ENCODE measurements at places on chromosomes 12 and 14.
A peak's percentile ranks its signal among the peaks of the same experiment; 100 is the strongest.

GRCh38 chr12:124592050-124592449, 24.6 kb upstream of the NCOR2 start:
- no peak for DNase-seq

DNA sequence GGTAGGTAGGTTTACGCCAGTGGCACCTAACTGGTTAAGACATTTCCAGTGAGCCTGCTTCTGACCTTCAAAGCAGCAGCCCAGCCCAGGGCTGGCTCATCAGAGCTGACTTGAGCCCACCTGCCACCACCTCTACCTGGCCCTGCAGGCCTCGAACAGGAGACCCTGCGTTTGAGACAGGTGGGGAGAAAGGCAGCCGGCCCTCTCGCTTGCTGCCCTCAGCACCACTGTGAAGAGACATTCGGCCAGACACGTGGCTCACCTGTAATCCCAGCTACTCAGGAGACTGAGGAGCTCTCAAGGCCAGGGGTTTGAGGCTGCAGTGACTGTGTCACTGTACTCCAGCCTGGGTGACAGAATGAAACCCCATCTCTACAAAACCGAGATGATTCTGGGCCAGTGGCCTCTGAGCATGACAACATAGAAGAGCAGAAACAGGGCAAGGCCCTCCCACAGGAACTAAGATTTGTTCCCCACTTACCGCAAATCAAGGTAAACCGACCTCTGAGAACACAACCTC, 74.2 kb downstream of the TESC start:
- DNase-seq, result no peak

DNA sequence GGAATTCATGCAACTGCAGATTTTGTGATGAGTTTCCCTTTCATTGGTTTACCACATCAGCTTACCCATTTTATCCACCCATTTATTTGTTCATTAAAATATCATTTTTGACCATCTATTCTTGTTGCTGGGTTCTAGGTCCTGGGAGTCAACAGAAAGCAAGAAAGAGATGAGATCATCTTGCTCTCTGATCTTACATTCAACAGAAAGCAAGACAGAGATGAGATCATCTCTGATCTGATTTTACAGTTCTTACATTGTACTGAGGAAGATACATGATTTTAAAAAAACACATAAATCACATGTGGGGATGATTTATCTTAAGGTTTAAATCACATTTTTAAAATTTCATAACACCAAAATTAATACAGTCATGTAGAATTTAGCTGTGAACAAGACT, 2.3 kb downstream of the TAS2R46 start:
- DNase-seq, result no peak

DNA sequence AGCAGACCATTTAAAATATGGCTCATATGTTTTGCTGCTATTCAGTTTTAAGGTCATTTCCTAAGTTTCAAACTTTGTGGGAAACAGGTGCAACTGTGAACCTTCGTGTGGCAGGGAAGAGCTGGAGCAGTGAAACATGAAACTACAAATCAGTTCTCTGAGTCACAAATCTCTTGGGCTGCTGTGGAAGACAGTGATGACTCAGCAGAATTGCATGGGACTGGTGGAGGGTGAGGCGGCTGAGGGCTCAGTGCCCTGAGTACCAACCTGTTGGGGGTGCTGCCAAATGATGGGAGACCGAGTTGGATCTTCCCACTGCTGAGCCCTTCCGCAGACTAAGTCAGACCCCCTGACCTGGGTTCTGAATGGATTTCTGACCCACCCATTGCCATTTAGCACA, 8.4 kb upstream of the CALM1 start:
- peak; percentile 56 for DNase-seq

DNA sequence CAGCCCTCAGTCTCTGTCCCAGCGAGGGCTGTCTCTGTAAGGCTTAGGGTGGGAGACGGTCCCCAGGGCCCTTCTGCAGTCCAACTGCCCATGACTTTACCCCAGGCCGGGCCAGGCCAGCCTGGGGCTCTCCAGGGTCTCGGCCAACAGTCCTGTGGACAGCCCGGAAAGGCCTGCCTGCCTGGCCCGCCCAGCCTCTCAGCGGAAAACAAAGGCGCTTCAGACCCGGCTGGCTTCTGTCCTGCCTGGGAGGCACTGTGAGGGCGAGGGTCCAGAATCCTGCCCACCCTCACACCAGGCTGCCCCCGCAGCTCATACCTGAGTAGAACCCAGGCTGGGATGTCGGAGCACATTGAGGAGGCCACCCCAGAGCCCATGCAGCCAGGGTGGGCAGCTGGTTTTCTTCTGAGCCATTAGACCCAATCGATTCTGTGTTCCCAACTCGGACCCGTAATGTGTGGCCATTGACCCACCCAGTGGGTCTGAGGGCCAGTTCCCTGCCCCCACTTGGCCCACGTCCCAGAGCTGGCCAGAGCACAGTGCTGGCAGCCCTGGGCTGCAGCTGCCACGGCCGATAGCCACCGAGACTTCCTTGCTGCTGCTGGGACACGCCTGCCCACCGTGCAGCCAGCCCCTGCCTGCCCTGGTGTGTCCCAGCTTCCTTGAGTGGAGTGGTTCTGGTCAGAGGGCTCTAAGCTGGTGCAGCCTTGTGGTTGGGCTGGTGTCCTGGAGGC, 1.6 kb downstream of the CRIP2 start:
- DNase-seq, result no peak

GRCh38 chr14:31257244-31257553, 49.6 kb upstream of the HECTD1 start:
- DNase-seq, result no peak

DNA sequence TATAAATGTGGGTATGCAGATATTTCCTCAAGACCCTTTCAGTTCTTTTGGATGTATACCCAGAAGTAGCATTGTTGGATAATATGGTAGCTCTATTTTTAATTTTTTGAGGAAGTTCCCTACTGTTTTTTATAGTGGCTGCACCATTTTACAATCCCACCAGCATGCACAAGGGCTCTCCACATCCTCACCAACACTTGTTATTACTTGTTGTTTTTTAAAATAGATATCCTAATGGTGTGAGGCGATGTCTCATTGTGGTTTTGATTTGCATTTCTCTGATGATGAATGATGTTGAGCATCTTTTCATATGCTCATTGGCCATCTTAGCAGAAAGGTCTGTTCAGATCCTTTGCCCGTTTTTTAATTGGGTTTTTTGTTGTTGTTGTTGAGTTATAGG, 47.1 kb downstream of the DIP2B start:
- DNase-seq, result no peak

DNA sequence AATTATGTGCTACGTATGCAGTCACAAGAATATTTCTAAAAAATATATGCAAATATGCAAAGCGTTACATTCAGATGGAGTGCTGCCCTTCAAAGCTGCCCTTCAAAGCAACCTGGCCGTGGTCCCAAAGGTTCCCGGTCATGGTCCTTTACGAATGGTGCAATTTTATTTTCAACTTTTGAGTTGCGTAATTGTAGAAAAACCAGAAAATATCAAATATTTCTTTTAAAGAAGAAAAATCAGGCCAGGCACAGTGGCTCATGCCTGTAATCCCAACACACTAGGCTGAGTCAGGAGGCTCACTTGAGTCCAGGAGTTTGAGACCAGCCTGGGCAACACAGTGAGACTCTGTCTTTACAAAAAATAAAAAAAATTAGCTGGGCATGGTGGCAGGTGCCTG, 21.4 kb downstream of the CLSTN3 start:
- no peak for DNase-seq

DNA sequence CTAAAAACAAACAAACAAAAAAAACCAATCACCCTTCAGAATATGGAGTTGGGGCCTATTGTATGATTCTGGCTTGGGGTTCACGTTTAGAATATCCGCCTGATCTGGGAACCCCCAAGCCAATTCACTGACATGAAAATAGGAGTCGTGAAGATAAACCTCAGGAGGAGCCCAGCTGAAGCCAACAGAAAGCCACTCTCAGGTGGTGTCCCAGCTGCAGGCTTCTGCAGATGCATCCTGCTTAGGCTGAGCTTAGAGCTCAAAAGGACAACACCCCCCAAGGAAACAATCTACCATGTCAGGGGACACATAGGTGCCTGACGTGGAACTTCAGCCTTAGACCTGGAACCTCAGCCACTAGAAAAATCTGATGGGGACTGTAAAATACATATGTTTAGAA, 51.9 kb downstream of the SYNE3 start:
- DNase-seq, result no peak

- peak; percentile 23 for DNase-seq
Measured at GRCh38 chr12:117685110-117685926, 283.5 kb downstream of the KSR2 start.

DNA sequence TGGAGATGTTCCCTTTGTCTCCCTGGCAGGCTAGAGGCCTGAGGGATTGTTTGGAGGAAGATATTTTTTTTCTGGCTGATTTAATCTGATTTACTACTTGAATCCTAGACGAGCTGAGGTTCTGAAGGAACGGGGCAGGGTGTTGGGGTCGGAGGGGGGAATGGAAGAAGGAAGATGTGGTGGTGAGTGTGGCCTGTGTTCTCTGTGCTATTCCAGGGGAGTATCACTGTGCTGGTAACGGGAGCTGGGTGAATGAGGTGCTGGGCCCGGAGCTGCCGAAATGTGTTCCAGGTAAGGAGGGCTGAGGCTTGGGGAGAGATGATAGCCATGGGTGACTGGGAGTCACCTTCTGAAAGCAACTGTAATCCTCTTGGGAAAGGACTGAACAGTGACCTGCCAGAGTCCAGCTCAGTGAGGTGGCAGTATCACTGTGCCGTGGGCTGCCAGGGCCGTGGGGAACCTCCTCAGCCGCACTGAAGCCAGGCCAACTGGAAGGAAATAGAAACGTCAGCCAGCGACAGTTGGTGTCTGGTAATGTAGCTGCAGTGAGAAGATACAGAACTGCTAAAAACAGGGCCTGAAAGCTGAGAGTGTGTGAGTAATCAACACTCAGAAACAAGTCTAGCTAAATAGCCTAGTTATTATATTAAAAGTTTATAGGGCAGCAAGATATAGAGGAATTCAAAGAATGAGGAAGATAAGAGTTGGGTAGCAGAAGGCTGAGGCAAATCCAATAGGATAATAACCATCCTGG, 7.9 kb downstream of the C1S start:
- DNase-seq, result no peak

DNA sequence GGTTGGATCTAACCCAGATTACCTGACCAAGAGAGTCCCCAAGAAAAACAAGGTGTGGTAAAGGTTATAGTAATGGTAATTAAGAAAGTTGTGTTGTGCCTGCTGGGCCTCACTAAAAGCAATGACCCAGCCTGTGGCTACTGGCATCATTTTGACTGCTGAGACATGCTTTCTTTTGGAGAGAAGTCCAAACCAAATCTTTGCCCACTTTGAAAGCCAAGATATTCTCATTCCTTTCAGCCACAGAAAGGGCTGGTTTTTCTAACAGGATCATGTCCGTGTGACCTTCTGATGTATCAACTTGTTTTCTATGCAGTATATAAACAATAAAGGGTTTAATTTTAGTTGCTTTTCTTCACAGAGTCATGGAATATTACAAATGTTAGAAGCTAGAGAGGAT, 388.6 kb downstream of the RAD51B start:
- no peak for DNase-seq

- DNase-seq, result peak; percentile 75
Measured at GRCh38 chr14:100446572-100446971, 123.4 kb downstream of the SLC25A47 start.

- no peak for DNase-seq
Measured at GRCh38 chr14:87971010-87971409, 22.0 kb downstream of the GALC start.

- peak; percentile 34 for DNase-seq
Measured at GRCh38 chr12:93243689-93244513, 133.8 kb upstream of the NUDT4 start.

- DNase-seq, result no peak
Measured at GRCh38 chr14:34362641-34363251, 99.3 kb downstream of the SPTSSA start.

- no peak for DNase-seq
Measured at GRCh38 chr12:124098887-124099286, 125.9 kb downstream of the ZNF664 start.

- DNase-seq, result no peak
Measured at GRCh38 chr12:39161465-39162085, 256.2 kb upstream of the CPNE8 start.

DNA sequence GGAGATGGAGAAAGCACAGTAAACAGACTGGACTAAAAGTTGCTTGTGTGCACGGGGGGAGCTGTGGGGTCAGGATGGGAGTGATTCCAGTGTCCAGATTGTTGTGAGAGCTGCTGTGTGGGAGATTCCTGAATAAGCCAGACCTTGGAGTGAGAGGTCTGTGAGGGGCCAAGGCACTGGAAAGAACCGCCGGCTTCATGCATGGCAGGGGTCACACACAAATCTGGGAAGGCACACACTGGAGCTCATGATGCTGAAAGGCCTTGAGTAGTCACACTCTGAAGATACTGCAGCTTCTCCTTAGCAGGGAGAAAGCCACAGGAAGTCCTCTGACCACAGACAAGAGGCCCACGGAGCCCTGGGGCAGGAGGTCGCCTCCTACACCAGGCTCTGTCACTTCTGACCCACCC, 23.1 kb downstream of the ADCY6 start:
- DNase-seq, result no peak

DNA sequence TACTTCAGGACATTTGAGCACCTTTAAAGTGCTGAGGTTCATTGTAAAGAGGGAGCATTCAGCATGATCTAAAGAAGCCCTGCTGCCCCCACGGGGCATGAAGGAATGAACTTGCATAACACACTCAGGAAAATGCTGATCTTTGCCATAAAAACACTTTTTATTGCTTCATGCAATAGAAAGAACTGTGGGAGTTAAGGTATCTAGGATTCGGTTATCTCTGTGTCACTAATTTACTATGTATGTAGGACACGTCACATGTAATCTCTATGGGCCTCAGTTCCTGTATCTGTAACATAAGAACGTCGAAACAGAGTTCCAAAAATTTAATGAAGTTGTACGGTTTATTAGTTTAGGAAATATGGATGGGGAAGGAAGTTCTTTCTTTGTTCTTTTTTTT, 33.0 kb downstream of the BTBD7 start:
- no peak for DNase-seq

DNA sequence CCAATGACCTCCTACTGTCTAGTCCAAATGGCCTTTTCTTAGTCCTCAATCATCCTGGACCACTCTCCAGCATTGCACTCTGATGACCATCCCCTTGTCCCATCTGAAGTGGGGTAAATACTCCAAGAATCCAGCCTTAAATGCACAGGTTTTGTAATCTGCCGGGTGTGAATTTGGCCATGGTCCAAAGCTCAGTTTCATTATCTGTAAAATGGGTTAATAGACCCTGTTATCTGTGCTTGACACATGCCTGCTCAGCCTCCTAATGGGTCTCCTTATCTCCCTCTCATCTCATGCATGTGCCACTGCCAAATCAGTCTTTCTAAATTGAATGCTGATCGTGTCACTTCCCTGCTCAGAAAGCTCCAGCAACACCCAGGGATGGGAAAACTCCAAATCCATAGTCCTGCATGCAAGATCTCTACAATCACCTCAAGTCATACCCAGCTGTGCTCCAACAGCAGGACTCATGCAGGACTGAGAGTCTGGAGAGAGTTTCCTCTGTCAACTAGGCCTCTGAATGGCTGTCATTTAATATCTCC, 22.3 kb downstream of the LGR5 start:
- DNase-seq, result no peak

GRCh38 chr12:92290350-92290695, 144.7 kb upstream of the BTG1 start:
- no peak for DNase-seq
